Ureter (tissue), 1 donor: ENCODE measurements at places on chromosomes 5 and 9.

DNA sequence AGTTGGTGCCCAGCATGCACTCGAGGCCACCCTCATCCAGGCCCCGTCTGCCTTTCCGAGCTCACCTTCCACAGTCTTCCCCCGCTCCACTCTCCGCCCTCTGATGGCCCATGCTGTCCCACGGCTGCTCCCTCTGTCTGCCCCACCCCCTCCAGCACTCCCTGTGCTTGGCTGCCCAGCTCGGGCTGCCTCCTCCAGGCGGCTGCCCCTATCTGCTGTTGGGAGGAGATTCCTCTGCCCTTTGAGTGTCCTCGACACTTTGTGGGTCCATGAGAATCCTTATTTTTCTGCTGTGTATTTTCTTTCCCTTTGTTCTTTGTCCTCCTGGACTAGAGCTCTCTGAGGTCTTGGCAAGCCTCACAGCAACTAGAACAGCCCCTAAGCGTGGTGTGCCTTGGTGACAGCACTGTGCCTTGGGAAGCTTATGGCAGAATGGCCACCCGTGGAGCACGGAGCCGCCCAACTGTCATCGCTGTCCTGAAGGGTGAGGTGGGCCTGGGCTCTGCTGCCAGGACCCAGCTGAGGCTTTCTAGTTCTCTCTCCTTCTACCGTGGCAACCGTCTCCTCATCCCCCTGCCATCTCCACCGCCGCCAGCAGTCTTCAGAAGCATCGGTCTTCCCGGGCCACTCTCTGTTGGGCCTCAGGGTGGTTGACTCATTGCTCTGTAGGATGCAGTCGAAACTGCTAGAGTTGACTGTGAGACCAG is 5.2 kb downstream of the NTMT1 start:
- DNase-seq: no peak

- DNase-seq: no peak
Observed at GRCh38 chr5:143281226-143281625, 122.3 kb downstream of the NR3C1 start.

DNA sequence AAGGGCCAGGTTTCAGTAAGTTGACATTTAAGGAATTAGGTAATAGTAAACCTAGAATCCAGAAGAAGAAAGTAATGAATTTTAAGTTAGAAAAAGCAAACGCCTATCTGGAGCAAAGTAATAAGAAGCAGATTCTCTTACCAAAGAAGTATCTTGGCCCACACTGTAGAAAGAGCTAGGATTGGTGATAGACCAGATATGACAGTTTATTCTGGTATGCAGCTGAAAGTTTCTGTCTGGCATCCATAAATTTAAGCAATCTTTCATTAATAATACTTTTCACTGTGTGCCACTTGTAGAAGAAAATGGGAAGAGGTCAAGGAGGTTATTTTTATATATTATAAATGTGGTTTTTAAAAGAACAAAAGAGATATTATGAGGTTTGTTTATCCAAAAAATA is 3.0 kb downstream of the RECK start:
- DNase-seq: no peak

GRCh38 chr5:38753141-38753540 is 92.7 kb upstream of the OSMR start:
- DNase-seq: no peak

DNA sequence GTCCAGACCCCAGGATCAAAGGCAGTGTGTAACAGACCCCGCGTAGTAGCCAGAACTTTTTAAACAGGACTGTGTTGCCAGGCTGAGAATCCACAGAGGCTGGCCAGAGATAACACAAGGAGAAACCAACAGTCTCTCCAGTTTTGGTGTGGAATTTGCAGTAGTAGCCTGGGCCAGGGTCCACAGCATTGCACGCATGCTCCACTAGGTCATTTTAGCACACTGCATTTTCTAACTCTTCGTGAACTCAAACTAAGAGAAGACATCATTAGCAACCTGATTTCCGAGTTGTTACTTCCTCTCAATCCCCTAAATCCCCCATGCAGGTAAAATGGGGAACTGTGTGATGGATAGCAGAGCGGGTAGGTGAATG is 119.6 kb downstream of the BOD1 start:
- DNase-seq: no peak

GRCh38 chr5:31898036-31898632 is 259.2 kb downstream of the PDZD2 start:
- DNase-seq: no peak

DNA sequence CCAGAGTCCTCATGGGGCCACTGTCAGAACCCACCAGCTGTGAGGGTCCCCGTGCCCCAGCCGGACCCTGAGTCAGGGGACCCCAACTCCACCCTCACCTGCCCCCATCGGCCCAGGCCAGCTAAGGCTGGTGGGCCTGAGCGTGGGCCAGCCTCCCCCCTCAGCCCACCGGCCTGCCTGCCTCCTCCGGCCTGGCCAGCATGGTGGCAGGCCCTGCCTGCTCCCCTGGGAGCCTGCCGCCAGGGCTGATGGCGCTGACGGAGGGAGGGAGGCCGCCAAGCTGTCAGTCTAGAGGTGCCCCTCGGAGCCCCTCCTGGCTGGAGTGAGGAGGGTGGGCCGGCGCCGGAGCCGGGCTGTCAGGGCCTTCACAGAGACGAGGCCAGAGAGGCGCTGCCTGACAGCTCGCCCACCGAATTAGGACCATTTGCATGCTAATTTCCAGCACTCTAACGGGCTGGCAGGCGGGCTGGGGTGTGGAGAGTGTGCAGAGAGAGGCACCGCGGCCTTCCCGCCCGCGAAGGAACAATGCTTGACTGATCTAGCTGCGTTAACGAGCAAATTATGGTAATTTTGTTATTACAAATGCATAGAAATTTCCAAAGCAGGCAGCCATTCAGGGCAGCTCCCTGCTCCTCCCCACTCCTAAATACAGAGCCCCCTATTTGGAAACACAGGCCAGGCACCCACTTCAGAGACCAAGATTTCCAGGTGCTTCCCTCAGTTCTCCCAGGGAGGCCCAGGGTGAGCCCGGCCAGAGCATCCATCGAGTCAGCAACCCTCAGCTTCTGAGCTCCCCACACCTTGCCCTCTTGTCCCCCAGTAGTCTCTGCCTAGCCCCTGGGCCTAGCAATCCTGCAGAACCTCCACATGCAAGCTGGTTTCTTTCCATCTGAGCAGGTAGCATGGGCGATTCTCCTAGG is 169.3 kb downstream of the PAX5 start:
- no peak for DNase-seq

DNA sequence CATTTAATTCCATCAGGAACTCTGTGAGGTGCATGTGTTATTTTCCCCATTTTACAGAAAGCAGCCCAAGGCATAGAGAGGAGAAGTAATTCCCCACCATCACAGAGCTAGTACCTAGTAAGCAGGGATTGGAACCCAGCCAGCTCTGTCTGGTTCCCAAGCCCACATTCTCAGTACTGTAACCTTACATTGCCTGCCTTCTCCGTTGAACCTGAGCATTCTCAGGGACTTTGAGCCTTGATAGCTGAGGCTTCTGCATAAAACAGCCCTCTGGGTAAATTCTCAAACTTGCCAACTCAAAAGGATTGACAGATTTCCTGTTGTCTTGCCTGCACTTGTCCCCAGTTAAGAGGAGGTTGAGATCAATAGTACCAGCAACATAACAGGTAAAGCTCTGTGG is 9.2 kb upstream of the GLE1 start:
- DNase-seq: no peak

GRCh38 chr9:99294850-99295461 is 72.9 kb downstream of the SEC61B start:
- DNase-seq: no peak

DNA sequence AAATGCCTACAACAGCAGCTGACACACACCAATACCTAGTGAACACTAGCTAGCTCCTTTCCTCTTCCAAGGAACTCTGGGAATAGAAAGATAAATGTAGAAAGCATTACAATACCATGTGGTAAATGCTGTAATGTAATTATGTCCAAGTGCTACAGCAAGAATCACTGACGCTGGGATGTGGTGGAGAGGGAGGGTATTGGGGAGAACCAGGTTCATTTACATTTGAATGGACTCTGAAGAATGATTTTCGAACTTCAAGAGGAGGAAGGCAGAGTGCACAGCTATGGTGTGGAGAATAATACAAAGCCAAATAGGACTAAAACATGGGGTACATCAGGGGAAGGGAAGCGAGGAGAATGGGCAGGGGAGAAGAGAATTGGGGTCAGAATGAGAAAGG is 158.0 kb downstream of the CDK5RAP2 start:
- no peak for DNase-seq

- no peak for DNase-seq
Observed at GRCh38 chr5:55969956-55970355, 24.8 kb downstream of the IL6ST start.

- DNase-seq: no peak
Observed at GRCh38 chr5:76180814-76181805, 97.9 kb downstream of the SV2C start.

GRCh38 chr9:72951520-72952380 is 1.1 kb downstream of the ALDH1A1 start:
- no peak for DNase-seq

- no peak for DNase-seq
Observed at GRCh38 chr9:110605565-110605964, 26.0 kb upstream of the SVEP1 start.

DNA sequence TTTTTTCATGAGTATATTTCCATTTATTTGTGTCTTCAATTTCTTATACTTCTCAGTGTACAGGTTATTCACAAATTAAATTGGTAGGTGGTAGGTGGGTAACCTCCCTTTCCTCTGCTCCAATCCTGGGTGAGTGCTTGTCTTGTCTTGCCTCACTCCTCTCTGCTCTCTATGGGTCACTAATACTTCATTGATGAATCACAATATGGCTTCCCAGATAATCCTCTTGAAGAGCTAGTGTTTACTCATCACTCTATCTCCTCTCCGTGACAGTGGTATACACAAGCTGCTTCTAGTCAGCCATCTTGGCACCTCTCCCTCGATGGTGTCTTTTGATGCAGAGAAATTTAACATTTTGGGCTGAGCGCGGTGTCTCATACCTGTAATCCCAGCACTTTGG is 331.8 kb upstream of the NMUR2 start:
- DNase-seq: no peak

DNA sequence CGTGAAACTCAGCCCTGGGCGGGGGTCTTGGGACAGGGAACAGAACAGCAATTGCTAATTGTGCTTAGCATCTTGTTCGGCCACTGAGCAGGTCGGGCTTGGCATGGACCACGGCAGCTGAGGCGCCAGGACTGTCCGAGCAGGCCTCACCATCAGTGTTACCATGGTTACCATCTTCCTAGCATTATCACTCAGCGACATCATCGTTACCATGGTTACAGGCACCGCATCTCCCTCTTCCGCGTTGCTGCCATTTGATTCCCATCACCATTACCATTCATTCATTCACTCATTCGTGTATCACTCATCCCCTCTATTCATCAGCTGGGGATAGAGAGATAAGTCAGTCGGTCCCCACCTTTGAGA is 81.0 kb upstream of the ZBTB43 start:
- no peak for DNase-seq

- no peak for DNase-seq
Observed at GRCh38 chr5:64644831-64645230, 45.5 kb upstream of the SHISAL2B start.

DNA sequence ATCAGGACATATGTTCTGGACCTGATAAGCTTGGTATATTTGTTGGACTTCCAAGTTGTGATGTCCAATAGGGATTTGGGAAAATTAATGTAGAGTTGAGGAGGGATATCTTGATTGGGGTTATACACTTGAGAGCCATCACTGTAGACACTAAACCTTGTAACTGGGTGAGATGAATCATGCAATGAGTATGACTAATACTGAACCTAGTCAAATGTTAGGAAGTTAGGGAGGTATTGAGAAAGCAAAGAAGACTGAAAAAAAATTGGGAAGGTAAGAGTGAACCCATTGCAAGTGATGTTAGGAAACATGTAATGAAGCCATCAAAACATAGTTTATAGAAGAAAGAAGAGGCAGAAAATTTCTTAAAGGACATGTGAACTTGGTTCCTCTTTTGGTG is 668.4 kb upstream of the CDH9 start:
- DNase-seq: no peak

GRCh38 chr9:89749500-89750116 is 144.8 kb downstream of the GADD45G start:
- no peak for DNase-seq

- DNase-seq: no peak
Observed at GRCh38 chr5:98349990-98350365, 423.5 kb upstream of the RGMB start.

GRCh38 chr5:150789450-150789849 is 10.9 kb downstream of the SMIM3 start:
- DNase-seq: no peak

- DNase-seq: no peak
Observed at GRCh38 chr9:26677965-26678706, 214.5 kb downstream of the CAAP1 start.

GRCh38 chr9:129330711-129331492 is 152.8 kb upstream of the IER5L start:
- DNase-seq: no peak

DNA sequence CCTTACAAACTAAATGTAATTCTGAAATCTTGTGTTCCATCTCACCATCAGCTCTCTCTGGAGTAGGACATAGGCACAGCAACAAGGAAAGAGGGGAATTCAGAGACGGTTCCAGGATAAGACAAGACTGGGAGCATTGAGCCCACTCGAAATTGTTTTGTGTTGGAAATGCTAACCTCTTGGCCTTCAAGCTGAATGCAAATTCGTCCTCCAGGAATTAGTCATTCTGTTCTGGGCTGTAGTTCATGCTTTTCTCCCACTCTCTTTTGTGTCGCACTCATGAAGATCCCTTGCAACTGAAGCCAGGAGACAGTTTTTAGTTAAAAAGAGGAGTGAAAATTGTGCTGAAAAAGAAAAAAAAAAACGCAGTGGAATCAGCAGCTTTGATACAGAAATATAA is 121.7 kb upstream of the SEMA6A start:
- DNase-seq: no peak

DNA sequence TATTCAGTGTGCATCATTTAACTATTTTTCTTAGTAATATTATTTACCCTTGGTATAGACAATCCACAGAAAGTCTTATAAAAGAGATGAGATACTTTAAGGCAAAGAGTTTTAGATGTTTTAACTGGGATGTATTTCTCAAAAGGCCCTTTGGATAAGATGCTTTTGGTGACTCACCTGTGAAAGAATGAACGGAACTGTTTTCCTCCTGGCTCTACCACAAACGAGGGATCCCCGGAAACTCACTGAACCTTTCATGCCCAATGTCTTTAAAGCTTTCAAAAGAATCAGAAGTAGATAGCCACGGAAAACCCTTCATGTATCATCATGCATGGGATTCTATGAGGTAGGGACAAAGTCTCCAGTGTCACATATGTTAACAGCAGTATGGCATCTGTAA is 1.6 kb downstream of the ZNF782 start:
- no peak for DNase-seq

DNA sequence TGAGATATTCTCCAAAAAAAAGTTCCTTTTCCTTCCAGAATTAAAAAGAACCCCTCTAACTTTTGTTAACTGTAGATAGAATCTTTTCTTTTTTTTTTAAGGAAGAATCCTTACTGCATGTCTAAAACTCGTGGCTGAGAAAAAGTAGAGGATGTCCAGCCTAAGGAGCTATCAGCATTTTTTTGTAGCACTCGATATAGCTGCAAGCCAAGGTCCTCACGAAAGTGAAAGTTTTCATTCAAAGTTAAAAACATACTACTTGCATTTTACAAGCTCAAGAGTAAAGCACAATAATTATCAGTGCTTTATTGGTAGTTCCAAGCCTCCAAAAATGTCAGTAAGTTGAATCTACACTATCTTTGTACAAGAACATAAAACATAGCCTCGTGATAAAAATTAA is 28.7 kb upstream of the ZSWIM6 start:
- no peak for DNase-seq

- DNase-seq: no peak
Observed at GRCh38 chr9:117718085-117718484, 13.9 kb downstream of the TLR4 start.

- no peak for DNase-seq
Observed at GRCh38 chr5:107809201-107810034, 138.7 kb upstream of the EFNA5 start.
